ENCODE measurements at places on chromosomes 3 and 15. TPM values are rescaled to one million over a fixed set of nuclear protein-coding genes. Genes with fewer than 3 reads are reported as not detected.

The ADPRH gene
- polyA plus RNA-seq: 6.1 TPM

The IQCF5 gene
- not detected for polyA plus RNA-seq

The IL17RB gene
- polyA plus RNA-seq: 12.8 TPM

The CDHR4 gene
- polyA plus RNA-seq: not detected

The ATP10A gene
- 4.6 TPM for polyA plus RNA-seq

The FANCD2OS gene
- polyA plus RNA-seq: not detected

DNA sequence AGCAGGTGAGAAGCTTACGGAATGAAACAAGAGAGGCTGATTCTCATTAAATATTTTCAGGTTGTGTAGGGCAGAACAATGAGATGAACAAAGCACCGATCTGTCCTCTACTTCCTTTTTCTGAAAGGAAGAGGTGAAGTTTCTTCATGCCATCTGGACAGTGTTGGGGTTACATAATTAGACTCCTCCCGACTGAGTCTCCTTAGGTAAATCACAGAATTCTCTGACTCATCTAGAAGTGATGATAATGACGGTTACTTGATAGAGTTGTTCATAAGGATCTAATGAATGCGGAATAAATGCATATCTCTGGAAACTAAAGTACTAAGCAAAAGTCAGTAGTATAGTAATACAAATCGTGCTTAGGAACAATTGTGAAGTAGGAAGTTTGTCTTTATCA lies 21.2 kb downstream of the CRTC3 start:
- DNase-seq: no peak

DNA sequence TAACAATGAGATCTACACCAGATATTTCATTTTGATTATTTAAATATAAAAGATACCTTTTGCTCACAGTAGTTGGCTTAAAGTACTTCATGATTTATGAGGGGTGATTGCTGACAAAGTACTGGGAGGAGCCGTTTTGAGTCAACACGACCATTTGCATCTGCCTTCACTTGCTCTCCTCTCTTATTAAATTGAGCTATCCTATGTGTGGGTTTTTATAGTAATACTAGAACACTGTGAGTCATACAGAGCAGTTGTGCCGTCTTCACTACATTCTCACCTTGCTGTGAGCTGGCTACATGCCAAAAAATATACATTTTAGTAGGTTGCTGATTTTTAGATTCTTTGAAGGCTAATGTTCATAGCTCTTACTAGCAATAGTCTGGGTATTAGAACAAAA lies 161.2 kb downstream of the ALCAM start:
- no peak for DNase-seq

- no peak for DNase-seq
Observed at GRCh38 chr15:48681353-48681752, 35.8 kb upstream of the FBN1 start.

DNA sequence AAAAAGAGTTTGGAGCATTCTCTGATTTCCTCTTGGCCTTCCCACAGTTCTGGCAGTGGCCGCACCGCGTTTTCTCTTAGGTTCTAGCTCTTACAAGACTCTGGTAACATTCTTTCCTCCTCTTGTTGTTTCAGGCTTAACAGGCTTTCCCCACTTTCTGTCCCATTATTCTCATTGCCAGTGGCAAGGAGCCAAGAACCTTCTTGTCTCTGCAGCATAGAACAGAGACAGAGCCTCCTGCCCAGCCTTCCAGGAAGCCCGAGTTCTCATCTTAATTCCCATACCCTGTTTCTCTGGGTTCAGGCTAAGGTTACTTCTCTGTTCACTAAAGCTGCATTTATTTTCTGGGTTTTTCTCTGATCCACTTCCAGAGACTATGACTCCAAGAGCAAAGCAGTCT lies 61.1 kb downstream of the DUT start:
- peak; percentile 28 for DNase-seq

GRCh38 chr3:160331127-160331937 lies 67.7 kb downstream of the IFT80 start:
- DNase-seq: no peak

DNA sequence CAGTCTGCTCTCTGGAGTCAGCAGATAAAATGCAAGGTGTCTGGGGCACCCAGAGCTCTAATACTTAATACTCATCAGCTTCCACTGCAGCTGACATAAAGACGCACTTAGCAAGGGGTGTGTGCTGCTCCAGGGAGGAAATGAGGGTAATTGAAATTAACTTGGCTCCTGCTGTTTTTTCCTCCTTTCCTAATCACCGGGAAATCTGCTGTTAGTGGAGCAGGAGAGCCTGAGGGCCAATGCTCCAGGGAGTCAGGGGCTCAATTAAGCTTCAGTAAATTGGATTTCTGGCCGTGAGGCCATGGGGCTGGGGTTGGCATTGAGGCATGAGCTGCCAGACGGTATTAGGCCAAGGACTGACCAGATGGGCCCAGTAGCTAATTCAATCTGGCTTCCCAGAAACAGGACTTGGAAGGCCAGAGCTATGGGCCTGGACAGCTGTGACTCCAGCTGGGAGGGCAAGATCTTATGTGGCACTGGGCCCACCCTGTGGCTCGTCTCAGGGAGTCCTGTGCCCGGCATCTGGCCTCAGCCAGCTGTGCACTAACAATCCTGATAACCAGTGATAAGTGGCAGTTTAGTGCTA lies 30.7 kb upstream of the CHRNB4 start:
- no peak for DNase-seq
